ENCODE measurements at places on chromosomes 6 and 20.

DNA sequence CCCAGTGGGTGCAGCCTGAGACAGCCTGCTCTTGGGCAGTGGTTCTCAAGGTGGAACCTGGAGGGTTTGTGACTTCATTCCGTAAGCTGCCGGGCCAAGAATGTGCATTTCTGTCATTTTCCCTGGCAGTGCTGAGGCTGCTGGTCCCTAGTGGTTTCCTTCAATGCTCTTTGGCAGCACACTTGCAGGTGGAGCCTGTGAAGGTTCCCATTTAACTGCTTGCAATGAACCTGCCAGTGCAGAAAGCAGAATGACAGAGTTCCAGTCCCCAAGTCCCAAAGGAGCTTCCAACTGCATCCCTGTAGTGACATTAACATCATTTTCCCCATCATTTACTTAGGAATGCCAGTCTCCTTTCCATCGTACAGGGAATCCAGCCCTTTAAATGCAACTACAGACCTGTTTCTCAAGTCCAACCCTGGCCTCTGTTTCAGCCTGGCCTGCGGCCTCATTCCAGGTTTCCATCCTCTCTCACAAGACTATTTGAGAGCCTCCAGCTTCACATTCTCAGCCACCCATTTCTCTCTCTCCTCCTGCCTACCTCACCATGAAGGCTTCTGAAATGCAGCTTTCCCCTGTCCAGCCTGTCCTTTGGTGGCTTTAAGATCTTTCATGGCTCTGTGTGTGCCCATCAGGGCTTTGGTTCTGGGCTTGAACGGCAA is 149.7 kb upstream of the GGTLC1 start:
- no peak for DNase-seq

GRCh38 chr6:42740725-42741124 is 5.2 kb downstream of the TBCC start:
- no peak for DNase-seq

DNA sequence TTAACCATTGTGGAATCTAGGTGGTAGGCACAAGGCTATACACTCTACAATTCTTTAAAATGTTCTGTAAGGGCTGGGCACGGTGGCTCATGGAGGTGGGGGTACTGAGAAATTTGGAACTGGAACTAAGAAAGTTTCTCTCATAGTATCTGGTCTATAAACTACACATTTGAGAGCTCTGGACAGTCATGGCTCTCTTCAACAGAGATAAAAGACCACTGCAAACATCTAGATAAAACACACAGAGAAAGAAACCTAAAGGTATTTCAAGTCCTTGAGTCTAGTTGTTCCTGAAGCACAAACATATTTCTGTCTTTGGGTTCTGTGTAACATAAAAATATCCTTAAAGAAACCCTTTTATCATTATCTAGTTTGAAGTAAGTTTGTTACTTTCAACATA is 35.2 kb downstream of the ILRUN start:
- no peak for DNase-seq

- DNase-seq = no peak
Observed at GRCh38 chr20:59392736-59393135, 92.3 kb downstream of the EDN3 start.

GRCh38 chr20:48995589-48995988 is 50.5 kb upstream of the CSE1L start:
- DNase-seq = peak; percentile 96

DNA sequence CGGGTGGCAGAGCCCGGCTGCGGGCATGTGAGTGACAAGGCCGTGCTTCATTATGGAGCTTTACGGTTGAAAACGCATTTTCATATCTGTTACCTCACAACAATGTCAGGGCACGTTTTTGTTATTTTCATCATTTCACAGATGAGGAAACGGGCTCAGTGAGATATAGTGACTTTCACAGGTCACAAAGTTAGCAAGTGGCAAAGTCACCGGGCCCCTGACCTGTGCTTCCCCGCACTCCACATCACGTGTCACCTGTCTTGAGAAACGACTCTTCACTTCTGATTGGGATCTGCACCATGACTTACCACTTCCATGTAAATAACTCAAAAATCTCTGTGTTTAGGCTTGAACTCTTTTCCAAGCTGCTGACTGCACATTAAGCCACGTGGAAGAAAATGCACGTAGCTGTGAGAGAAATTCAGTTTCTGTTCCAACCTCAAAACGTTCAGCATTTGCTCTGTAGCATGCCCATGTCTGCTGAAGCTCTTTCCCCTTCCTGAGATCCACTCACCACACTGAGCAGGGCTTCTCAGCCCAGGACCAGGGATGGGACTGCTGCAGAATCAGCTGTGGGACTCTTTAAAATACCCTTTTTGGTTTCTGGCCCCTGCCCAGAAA is 107.2 kb downstream of the ARMC2 start:
- DNase-seq = no peak

DNA sequence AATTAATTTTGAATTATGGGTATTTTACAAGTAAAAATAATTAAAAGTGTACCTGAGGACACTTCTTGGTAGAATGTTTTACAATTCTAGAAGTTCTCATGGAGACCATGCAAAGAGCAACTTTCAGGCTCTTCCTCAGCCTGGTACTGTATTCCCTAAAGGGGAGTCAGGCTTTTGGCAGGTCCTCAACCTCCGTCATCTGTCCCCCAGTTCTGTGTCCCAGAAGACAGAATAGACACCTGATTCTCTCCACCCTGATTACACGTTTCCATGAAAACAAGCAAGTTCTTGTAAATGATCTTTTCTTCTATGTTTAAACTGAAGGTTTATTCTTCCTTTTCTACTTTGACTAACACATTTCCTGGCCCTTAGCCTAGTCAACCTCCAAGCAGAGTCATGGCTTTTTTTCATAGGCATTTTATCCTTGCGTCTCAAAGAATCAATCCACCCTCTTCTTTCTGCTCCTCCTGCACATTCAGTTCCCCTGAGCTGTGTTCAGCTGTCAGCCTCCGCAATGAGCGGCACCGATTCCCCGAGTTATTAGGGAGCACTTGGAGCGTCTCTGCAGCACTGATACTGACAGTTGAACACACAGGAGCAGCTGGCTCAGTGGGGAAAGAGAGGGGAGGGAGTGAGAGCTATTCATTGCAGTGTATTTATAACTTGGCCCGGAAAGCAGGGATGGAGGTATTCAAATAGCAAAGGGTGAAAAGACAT is 1082.4 kb upstream of the MAP3K7 start:
- DNase-seq = no peak

- no peak for DNase-seq
Observed at GRCh38 chr6:30963641-30964040, 19.9 kb upstream of the MUC21 start.

DNA sequence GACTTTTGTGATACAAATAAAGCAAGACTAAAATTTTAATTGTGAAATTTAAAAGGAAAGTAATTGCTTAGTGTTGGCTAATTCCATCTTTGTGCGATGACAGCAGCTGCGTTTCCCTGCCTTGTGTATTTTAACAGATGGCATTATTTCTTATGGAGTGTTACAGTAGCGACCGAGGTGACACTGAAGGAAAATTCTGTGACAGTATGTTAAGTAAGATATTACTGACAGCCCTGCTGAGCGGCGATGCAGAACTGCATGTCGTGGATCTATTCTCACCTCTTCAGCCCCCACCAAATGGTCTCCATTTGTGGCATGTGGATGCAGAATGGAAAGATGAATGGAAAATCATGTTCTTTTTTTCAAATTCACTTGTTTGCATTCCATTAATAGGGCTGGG is 289.4 kb downstream of the RNF144B start:
- no peak for DNase-seq

GRCh38 chr6:47483853-47484546 is 6.4 kb downstream of the CD2AP start:
- peak; percentile 34 for DNase-seq

DNA sequence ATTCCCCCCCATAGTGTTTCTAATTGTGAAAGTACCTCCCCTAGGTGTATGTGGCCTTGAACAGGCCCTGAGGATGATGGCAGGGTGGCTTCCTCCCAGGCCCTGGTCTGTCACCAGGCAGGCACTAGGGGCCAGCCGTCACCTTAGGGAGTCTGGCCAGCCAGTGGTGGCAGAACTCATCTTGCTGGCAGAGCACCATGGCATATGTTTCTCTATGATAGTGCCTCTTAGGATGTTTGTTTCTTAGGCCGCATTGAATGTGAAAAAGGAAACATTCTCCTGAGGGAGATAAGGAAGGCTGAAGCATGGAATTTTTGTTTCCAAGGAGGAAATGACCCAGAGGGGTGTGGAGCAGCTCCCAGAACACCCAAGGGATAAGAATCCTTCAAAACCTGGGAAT is 45.2 kb upstream of the KLHL31 start:
- DNase-seq = no peak

DNA sequence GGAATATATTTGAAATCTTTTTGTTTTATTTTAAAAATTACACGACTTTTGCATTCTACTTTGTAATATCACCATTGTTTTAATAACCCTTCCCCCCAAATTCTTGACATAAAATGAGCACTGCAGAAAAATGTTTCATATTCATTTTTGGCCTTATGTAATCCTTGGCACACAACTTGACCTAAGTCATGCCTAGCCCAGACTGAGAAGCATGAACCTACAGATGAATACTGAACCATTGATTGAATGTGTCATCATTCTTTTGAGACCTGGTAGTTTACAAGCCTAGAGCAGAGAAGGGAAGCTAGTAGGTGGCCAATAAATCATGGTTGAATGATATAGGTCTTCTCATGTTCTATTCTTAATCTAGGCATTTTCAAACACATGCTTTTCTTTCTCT is 89.4 kb upstream of the EDN1 start:
- DNase-seq = no peak

DNA sequence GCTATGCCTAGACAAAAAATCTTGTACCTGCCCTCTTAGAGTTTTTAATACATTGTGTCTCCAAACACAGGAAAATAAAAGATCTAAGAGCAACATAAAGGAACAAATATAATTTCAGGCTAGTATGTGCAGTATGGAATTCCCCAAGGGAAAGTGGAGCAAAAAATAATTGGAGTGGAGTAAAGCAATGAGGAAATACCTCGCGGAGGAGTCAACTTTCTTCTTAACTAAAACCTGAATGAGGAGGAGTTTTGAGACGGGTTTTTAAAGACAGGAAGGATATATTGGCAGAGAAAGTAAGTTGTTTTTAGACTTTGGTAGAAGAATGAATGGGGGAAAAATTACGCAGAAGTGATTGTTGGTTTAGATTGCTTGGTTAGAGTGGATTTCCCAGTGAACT is 14.0 kb downstream of the HIVEP1 start:
- no peak for DNase-seq

- no peak for DNase-seq
Observed at GRCh38 chr6:140794544-140794943, 1338.2 kb upstream of the GJE1 start.

GRCh38 chr20:61352346-61353260 is 100.5 kb downstream of the CDH4 start:
- DNase-seq = peak; percentile 36

GRCh38 chr6:157546321-157546720 is 165.3 kb downstream of the ZDHHC14 start:
- no peak for DNase-seq

DNA sequence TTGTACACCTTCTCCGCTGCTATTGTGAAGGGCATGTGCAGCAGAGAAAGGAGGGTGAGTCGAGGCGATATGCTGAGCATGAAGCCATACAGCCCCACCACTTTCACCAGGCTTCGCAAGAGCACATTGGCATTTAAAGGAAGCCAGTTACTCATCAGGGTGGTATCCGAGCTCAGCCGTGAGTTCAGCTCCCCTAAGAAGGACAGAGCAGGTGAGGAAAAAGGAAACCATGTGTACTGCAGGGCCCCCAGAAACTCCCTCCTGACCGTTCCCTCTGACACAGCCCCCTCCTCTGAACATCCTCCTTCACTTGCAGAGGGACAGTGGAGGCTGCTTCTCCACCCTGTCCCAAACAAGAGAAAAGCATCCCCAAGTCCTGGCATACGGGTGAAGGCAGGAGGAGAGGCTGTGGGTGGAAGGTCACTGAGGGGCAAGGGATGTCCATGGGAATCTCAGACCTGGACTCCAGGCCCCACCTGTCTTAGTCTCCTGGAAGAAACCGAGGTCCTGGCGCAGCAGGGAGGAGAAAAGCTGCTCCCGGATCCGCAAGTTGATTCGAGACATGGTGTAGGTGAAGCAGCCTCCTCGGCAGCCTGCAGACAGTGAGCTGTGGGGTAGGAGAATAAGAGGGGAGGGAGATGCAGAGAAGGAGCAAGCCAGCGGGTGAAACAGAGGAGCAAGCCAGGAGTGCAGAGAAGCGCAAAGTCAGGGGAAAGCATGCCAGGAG is 3.2 kb downstream of the TAP2 start:
- DNase-seq = no peak

- no peak for DNase-seq
Observed at GRCh38 chr6:111669326-111669725, 63.6 kb upstream of the TRAF3IP2 start.

DNA sequence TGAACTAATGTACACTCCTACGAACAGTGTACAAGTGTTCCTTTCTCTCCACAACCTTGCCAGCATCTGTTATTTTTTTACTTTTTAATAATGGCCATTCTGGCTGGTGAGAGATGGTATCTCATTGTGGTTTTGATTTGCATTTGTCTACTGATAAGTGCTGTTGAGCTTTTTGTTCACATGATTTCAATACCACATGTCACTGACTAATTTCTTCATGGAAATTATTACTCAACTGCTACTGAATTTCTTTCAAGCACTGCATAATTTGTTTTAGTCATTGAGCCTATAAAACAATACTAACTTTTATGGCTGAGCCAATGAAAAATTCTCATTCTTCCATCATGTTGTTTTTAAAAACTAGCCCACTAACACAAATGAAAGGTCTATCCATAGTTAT is 115.4 kb downstream of the FRK start:
- DNase-seq = no peak

- no peak for DNase-seq
Observed at GRCh38 chr6:129748212-129748900, 38.4 kb upstream of the ARHGAP18 start.

DNA sequence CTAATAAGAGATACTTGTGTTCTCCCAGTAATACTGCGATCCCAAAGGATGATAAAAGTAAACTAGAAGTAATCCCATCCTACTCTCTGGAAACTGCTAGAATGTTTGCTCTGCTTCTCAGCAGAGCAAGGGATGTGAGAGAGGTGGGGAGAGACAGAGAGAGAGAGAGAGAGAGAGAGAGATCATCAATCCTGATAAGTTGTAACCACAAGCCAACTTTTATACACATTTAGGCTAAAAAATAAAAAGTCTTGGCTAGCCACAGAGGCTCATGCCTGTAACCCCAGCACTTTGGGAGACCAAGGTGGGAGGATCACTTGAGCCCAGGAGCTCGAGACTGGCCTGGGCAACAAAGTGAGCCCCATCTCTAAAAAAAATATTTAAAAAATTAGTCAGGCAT is 16.0 kb upstream of the TRIM38 start:
- DNase-seq = no peak

GRCh38 chr6:161418463-161418945 is 144.6 kb upstream of the AGPAT4 start:
- DNase-seq = no peak

DNA sequence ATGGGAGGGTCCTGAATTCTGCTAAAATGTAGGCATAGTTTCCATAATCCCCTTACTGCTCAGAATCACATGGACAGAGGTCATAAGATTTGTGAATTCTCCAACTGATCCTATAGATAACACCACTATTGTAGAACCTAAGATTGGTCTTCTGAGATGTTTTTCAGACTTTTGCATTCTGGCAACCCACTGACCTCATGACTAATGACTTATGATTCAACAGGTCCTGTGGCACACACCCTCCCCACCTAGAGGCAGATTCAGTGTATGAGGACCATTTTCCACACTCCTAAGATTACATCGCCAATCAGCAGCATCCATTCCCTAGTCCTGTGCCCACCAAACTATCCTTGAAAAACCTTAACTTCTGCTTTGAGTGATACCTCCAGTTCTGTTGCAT is 207.2 kb downstream of the BTBD9 start:
- no peak for DNase-seq

- DNase-seq = no peak
Observed at GRCh38 chr6:118710616-118711015, 59.2 kb upstream of the CEP85L start.

Data from DMS79 treated with DMSO at 0.1 percent for 48 hours (cell line).